ENCODE measurements at places on chromosomes 7 and 10. TPM values are rescaled to one million over a fixed set of nuclear protein-coding genes. Genes with fewer than 3 reads are reported as not detected.

SPDYE2 gene
- total RNA-seq, result not detected

ENO4 gene
- not detected for total RNA-seq

GRCh38 chr7:104160375-104160774, 47.4 kb downstream of the ORC5 start:
- H3K36me3 ChIP-seq, result peaks cover 19% of the 10 kb centered on the region
- H3K4me1 ChIP-seq, result no peaks in the 10 kb centered on the region
- H3K27ac ChIP-seq, result no peak overlapping the region
- no peak overlapping the region for H3K4me3 ChIP-seq
- no peaks in the 10 kb centered on the region for H3K27me3 ChIP-seq

DNA sequence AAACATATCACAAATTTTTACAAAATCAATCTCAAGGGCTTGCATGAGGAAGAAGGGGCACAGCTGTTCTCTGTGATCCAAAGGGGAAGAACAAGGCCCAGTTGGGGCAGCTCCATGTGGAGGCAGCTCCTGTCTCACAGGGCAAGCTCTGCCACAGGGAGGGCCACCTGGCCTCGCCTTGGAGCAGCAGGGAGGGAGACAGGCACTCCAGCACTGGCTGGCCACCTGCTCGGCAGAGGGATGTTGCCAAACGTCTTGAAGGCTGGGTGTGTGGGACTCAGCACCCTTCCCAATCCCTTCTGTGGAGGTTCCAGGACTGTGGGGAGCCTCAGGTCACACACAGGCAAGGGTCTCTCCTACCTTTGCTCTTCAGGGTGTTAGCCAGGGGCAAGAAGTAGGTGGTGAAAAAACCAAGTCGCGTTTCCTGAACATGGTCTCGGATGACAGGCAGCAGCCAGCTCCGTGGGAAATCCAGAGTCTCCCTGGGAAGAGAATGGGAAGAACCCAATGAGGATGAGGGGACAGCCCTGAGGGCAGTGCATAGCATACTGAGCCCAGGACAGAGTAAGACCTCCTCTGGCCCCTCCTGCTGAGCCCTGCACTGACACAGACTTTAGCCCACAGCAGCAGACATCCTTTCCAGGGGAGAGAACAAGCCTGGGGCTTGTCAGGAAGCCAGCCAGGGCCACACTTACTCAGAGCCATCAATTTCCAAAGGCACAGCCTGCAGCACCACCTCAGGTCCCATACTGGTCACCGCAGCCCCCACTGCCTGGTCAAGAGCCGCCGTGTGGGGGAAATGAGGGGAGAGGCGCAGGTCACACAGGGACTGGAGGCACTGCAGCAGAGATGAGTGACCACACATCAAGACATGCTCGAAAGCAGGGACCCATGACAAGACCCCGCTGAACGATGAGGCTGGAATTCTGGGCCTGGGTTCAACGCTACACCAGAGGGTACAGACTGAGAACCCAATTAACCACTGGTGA, 21.9 kb downstream of the RRP12 start:
- DNase-seq, result no peak
- no peak overlapping the region for H3K27ac ChIP-seq
- no peak overlapping the region for H3K4me3 ChIP-seq
- peaks cover 24% of the 10 kb centered on the region for H3K36me3 ChIP-seq
- H3K27me3 ChIP-seq, result no peaks in the 10 kb centered on the region
- no peaks in the 10 kb centered on the region for H3K4me1 ChIP-seq

DNA sequence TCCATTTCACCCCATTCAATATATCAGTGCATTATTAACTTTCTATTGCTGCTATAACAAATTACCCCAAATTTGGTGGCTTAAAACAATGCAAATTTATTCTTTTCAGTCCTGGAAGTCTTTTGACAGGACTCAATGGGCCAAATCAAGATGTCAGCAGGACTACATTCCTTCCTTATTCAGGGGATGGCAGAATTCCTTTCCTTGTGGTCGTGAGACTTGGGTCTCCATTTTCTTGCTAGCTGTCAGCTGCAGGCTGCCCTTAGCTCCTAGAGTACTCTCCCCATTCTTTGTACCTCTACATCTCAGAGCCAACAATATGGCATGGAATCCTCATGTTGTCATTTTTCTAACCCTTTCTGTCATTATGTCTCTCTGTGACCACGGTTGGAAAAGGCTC, 310.6 kb downstream of the HDAC9 start:
- no peak overlapping the region for H3K4me3 ChIP-seq
- H3K36me3 ChIP-seq, result no peaks in the 10 kb centered on the region
- H3K27ac ChIP-seq, result no peak overlapping the region
- no peaks in the 10 kb centered on the region for H3K4me1 ChIP-seq

MRPL43 gene
- total RNA-seq, result 46.0 TPM

DNA sequence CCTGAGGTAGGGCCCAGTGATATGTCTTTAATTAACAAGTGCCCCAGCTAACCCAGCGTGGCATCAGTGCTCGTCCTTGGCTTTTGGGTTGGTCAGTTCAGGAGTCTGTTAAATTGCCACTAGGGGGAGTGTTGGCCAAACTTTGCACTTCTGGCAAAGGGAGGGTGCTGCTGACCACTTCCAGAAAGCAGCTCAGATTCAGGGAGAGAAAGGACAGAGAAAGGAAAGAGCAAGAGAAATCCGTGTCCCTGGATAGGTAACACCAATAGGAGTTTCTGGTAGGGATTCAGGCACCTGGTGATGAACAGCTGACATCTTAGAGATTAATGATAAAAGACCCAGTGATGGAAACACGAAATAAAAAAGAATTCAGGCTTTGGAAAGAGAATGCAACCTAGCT, 243.1 kb upstream of the AOAH start:
- no peaks in the 10 kb centered on the region for H3K27me3 ChIP-seq
- H3K27ac ChIP-seq, result no peak overlapping the region
- H3K4me1 ChIP-seq, result peaks cover 48% of the 10 kb centered on the region
- H3K4me3 ChIP-seq, result no peak overlapping the region
- DNase-seq, result no peak

GRCh38 chr7:158812684-158813083, 16.6 kb downstream of the ESYT2 start:
- H3K27me3 ChIP-seq, result no peaks in the 10 kb centered on the region
- H3K4me3 ChIP-seq, result peak overlapping the region; percentile 28
- peak; percentile 76 for DNase-seq

- no peak for DNase-seq
- no peak overlapping the region for H3K27ac ChIP-seq
- H3K36me3 ChIP-seq, result no peaks in the 10 kb centered on the region
- no peaks in the 10 kb centered on the region for H3K4me1 ChIP-seq
- H3K27me3 ChIP-seq, result no peaks in the 10 kb centered on the region
- H3K4me3 ChIP-seq, result no peak overlapping the region
Observed at GRCh38 chr10:130941886-130942285, 369.6 kb downstream of the TCERG1L start.

DNA sequence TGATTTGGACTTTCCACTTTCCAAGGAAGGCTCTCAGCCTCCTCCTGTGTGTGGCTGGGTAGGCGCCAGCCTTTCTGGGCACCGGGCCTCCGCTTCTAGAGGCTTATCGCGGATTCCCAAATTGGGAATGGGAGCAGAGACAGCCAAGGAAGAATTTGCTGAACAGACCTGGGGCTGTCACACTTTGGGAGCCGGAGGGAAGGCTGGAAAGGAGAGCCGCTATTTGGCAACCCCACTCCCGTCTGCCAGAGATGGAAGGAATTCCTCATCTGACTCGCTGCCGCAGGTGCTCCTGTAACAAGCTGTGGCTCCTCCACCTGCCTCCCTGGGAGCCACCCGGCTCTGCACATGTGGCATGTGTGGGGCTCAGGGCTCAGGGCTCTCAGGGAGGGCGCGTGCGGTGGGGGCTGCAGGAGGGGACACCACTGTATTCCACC, 50.8 kb upstream of the ECHDC3 start:
- H3K36me3 ChIP-seq, result no peaks in the 10 kb centered on the region
- DNase-seq, result no peak
- no peaks in the 10 kb centered on the region for H3K27me3 ChIP-seq

C10orf95 gene
- 0.20 TPM for total RNA-seq

DNA sequence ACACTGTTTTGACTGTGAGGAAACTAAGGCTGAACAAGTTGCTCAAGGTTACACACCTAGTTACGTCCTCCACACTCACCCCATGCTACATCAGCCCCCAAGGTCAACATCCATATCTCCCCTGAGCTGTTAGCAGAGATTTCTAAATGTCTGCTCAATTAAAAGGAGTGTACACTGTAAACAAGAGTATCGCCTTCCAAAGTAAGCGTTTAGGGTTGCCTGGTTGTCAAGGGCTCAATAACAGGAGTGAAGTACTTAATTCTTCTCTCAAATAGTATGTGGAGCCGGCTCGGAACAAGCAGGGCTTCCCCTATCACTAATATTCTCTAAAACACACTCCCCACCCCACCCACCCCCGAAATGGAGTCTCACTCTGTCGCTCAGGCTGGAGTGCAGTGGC, 412.8 kb upstream of the GALNT17 start:
- DNase-seq, result no peak
- no peak overlapping the region for H3K4me3 ChIP-seq
- H3K27me3 ChIP-seq, result no peaks in the 10 kb centered on the region
- no peaks in the 10 kb centered on the region for H3K36me3 ChIP-seq
- H3K4me1 ChIP-seq, result peaks cover 11% of the 10 kb centered on the region
- H3K27ac ChIP-seq, result no peak overlapping the region

PLAU gene
- 0.47 TPM for total RNA-seq

DNA sequence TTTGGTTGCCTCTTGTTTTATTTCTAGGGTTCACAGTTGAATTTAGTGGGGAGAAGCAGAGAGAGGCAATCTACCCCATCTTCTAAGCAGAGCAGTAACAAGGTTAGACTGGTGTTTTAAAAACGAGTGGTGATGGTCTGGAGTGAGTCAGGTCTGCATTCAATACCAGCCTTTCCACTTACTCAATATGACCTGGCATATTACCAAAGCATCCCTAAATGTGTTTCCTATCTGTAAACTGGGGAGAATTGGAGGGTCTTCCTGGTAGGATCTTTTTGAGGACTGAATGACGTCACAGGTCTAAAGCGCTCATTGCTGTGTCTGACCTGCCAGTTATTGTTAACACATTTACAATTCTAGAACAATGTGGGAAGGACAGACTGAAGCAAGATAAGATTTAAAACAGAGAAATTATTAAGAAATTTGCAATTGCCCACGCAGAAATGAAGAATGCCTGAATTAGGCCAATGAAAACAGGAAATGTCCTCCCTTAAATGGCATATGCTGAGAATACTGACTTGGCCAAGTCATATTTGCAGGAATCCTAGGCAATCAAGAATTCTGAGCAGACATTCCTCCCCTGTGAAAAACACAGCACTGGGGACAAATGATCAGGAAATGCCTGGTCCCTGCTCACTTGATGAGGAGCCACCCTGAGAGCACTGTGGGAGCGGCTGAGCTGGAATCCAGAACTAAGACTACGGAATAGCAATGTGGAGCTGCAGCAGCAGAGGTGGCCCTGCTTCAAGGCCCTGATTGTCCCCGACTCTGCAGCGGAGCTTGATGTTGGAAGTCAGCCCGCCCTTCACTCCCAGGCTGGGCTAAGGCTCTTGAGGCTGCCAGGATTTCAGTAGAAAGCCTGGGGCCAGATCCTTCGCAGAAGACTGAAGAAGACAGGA, 184.5 kb upstream of the CXCL12 start:
- no peaks in the 10 kb centered on the region for H3K27me3 ChIP-seq
- H3K4me1 ChIP-seq, result no peaks in the 10 kb centered on the region
- H3K4me3 ChIP-seq, result no peak overlapping the region
- H3K36me3 ChIP-seq, result no peaks in the 10 kb centered on the region
- no peak for DNase-seq
- H3K27ac ChIP-seq, result no peak overlapping the region

GRCh38 chr7:128244861-128245260, 3.8 kb downstream of the LEP start:
- no peak for DNase-seq
- no peak overlapping the region for H3K4me3 ChIP-seq
- no peaks in the 10 kb centered on the region for H3K4me1 ChIP-seq
- H3K27ac ChIP-seq, result no peak overlapping the region
- no peaks in the 10 kb centered on the region for H3K36me3 ChIP-seq
